CD4-positive, alpha-beta T cell treated with Interleukin-10 for 1 hour (primary cell): ENCODE measurements at places on chromosomes 2 and 18.

DNA sequence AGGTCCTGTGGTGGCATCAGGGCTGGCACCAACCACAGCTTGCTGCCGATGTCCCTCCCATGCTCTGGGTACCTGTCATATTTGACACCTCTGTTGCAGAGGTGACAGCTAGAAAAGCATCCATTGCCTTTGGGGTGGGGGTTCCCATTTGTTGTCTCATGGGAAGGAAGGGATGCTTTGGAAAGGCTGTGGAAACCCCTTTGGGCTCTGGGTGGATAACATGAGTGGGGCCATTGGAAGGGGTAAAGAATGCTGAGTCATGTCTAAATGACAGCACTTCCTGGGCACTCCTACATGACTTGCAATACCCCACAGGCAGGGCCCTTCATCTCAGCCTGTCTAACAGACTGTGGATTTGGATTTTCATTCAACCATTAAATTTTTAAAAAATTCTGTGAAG, 27.8 kb downstream of the CTIF start:
- DNase-seq: no peak

- peak; percentile 62 for DNase-seq
Observed at GRCh38 chr2:62196278-62196901, 475 bp downstream of the B3GNT2 start.

DNA sequence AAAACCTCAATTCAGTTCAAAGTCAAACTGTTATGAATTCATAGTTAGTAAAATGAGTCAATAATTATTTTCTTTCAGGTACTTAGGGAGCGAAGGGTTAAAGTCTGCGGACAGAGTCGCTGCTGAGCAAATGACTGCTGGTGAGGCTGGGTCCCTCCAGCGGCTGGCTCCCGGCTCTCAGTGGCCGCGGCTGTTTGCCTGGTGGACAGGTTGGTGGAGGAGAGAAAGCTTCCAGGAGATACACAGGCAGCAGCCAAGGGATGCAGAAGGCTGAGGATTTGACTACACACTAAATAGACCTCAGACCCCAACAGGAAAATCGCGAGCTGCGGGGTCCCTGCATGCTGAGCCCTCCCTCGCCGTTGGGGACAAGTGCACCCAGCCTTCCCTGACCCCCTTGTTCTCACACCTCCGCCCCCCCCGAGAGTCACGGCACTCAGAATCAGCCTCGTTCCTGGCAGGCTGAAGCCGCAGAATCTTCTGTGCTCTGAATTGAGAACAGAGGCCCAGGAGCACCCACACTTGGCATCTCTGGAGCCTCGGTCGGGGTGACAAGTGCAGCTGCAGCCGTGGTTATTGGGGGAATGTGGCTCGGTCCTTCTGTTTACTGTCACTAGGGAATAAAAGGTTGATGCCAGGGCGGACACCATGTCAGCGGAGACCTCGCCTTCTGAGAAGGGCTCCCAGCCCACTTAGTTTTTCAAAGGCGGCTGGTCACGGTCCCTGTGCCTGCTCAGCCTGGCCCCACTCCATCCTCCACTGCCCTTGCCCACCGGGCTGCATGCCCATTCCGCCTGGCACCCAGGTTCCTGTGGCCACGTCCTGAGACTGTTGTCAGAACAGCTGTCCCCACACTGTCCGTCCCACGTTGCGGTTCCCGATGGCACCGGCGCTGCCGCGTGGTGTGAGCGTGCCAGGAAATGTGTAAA, 74.0 kb downstream of the SLC66A2 start:
- no peak for DNase-seq

- DNase-seq: no peak
Observed at GRCh38 chr2:127219171-127220070, 678 bp downstream of the CYP27C1 start.

- no peak for DNase-seq
Observed at GRCh38 chr2:172231508-172231907, 128.8 kb upstream of the DLX2 start.

GRCh38 chr2:168201584-168202116, 45.7 kb downstream of the STK39 start:
- no peak for DNase-seq

- DNase-seq: no peak
Observed at GRCh38 chr2:23377771-23378170, 7.2 kb upstream of the KLHL29 start.

GRCh38 chr2:102788885-102789260, 27.0 kb downstream of the TMEM182 start:
- DNase-seq: no peak

- no peak for DNase-seq
Observed at GRCh38 chr18:31942291-31942998, 483 bp downstream of the TRAPPC8 start.

DNA sequence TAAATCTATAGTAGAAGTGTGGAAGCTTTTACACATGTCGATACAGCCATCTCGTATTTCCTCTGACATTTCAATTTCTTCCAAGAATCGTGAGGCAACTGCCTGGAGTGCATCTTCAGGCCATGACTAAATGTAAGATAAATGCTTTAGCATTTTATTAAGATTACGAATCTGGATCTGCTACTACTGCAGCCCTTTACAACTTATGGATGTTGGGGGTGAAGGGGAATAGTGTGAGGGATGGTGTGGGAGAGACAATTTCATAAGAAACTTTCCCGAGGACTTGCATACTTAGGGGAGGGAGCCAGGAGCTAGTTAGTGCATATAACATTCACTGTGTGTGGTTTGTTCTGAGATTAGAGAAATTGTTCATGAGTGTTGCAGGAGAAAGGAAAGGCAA, 204.8 kb downstream of the SLC39A10 start:
- no peak for DNase-seq
